ENCODE measurements at places on chromosomes 5 and 9.
A peak's percentile ranks its signal among the peaks of the same experiment; 100 is the strongest.

DNA sequence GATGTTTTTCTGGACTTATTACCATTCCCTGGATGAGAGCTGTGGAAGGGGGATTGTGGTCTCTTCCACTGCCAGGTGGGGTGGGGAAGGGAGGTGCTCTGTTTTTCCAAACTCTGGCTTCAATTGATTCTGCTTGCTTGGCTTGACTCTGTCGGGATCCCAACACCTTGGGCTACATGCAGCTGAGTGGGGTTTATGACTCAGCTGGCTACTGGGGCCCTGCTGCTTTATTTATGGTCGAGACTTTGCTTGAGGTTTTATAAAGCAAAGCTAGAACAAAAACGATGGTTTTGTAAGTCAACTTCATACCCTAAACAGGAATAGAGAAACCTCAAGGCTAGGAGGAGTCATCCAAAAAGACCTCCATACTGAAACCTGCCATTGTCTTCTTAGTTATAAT lies 76.3 kb downstream of the AOPEP start:
- no peak for DNase-seq

- no peak for DNase-seq
Observed at GRCh38 chr9:134373953-134374300, 47.7 kb downstream of the RXRA start.

- peak; percentile 74 for DNase-seq
Observed at GRCh38 chr9:132031467-132032237, 48.0 kb downstream of the MED27 start.

DNA sequence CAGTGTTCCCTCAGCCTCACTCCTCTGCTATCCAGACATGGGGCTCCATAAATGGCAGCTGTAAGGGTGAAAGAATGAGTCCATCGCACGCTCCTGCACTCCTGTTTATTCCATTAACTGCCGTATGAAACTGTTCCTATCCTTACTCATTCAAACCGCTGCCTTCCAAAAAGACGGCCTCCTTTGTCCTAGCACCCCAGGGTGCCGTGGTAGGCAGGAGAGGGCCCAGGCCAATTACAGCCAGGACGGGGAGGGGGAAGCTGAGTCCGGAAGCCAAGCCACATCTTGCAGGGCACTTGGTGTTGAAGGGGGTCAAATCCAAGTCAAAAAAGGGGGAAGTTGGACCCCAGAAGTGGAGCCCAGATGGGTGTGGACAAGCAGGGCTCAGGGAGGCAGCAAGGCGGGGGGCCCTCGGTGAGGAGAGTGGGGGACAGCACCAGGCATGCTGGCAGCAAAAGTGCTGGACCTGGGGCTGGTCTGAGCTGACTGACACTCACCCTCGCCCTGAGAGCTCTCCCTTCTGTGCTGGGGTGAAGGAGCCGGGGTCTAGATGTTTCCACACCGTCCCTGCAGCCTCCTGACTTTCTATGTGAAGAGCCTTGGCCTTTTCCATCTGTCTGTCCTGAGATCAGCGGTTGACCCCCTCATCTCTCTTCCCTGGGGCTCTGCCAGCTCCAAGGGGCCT lies 63.3 kb downstream of the COL23A1 start:
- DNase-seq = no peak

- DNase-seq = no peak
Observed at GRCh38 chr5:17748201-17748600, 113.9 kb downstream of the TAF11L14 start.

- DNase-seq = no peak
Observed at GRCh38 chr5:137945825-137946224, 56.6 kb downstream of the PKD2L2 start.

DNA sequence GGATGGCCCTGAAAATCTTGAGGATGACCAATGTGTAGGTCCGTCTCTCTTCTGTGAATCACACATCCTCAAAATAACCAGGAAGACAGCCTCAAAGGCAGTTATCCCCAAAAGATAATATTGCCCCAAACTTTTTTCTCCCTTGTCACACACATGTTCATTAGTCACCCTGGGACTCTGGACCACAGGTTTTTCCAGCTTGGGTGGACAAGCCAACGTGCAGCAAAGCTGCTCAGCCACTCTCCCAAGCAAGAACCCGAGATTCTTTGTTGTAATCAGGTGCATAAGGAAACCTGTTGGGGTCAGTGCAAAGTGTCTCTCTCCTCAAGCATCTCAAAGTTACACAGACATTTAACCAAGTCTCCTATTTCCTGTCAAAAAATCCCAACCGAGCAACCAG lies 196.6 kb downstream of the GNA14 start:
- DNase-seq = no peak

- peak; percentile 71 for DNase-seq
Observed at GRCh38 chr9:125521462-125522327, 185.3 kb downstream of the MAPKAP1 start.

GRCh38 chr9:87087197-87087596 lies 139.9 kb upstream of the GAS1 start:
- no peak for DNase-seq

DNA sequence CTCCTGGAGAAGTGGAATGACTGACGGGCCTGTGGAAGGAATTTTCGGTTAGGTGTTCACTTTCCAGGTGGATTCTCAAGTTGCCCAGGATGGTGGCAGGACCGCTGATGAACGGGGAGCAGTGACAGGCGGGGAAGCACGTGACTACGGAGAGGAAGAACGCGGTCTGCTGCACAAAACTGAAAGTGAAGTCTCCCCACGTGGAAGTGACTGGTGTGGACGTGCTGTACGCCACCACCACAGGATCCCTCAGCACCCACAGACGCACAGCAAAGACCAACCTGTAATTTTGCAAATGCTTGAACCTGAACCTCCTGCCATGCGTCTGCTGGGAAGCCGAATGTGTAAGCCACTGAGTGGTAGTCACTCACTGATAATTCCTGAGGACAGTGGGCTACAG lies 51.4 kb downstream of the RNF130 start:
- no peak for DNase-seq

DNA sequence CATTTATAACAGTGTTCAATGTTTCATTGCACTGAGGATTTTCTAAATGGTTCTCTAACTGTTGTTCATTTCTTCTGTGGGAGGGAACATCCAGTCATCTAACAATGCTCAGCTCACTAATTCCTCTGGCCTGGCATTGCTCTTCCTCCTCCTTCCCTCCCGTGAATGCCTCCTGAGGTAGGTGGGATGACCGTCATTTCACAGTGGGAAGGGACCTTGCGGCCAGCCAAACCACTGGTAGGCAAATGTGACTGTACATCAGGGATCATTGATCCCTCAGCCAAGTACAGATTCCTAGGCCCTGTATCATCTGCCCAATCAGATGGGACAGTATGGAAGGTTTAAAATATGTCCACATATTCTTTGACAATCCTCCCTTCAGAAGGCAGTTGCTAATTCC lies 23.7 kb upstream of the VDAC1 start:
- DNase-seq = no peak
